ENCODE measurements at places on chromosomes 16 and 17.

- DNase-seq = no peak
Measured at GRCh38 chr17:69870751-69871199, 204.2 kb upstream of the KCNJ16 start.

GRCh38 chr17:76537578-76538280, at the start of gene CYGB:
Gene CYGB, minus strand, starts transcription at chr17:76537709. Its CDS starts 167 bp downstream, at chr17:76537542.
- no peak for DNase-seq

GRCh38 chr17:78255029-78255656, 23.7 kb downstream of the TMEM235 start:
- no peak for DNase-seq

- DNase-seq = no peak
Measured at GRCh38 chr17:34110315-34110714, 144.8 kb upstream of the CCL2 start.

DNA sequence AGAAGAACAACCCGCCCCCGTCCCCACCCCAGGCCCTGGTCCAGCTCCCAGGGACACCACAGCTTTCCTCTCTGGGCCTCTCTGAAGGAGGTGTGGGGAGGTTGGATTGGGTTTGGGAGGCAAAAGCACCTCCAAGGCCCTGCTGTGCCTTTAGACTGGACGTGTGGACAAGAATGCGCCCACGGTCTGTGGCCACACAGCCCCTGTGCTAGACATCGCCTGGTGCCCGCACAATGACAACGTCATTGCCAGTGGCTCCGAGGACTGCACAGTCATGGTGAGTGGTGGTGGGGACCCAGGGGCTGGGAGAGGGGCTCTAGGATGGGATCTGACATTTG, 3.0 kb downstream of the CORO1A start:
- no peak for DNase-seq

- no peak for DNase-seq
Measured at GRCh38 chr17:57113011-57113410, 28.0 kb downstream of the AKAP1 start.

- DNase-seq = no peak
Measured at GRCh38 chr17:2064520-2064971, 9.6 kb downstream of the HIC1 start.

GRCh38 chr17:42475121-42475520, 16.4 kb downstream of the ATP6V0A1 start:
- no peak for DNase-seq

- no peak for DNase-seq
Measured at GRCh38 chr16:10988164-10988803, 43.9 kb downstream of the CLEC16A start.

- DNase-seq = peak; percentile 16
Measured at GRCh38 chr17:35372846-35373533, 431 bp downstream of the SLFN11 start.

GRCh38 chr17:42406615-42407288, 16.3 kb downstream of the CAVIN1 start:
- no peak for DNase-seq

- no peak for DNase-seq
Measured at GRCh38 chr16:89269805-89270665, 52.5 kb downstream of the ZNF778 start.

DNA sequence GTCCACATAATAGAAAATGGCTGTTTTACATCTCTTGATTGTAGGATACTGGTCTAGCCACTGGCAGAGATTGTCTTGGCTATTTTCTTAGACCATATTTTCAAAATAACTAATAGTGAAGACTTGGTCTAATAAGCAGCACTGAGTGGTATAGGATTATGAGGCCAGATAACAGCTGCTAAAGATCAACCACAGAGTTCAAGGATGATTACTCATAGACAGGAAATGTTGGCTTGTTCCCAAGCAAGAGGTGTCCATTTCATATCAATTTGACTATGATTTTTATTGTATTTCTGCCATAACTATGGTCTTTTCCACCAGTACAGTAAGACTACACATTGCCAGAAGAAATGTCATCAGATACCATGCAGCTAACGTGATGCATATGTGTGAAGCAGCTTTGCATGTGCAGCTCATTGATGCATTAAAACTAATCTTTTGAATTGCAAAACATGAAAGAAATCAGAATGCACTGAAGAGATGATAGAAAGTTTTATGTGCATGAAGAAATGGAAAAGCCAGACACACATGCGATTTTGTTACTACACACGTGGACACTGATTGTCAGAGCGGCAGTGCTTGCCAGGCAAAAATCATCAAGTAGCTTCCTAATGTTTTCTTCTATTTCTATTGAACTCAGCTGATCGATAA, 693.3 kb downstream of the CDH11 start:
- DNase-seq = no peak

GRCh38 chr16:50657241-50657640, 23.9 kb downstream of the SNX20 start:
- no peak for DNase-seq

GRCh38 chr17:63998050-63998720, at the start of gene PRR29:
Gene PRR29, plus strand, starts transcription at chr17:63998351. Its CDS starts 14 bp downstream, at chr17:63998365.
- DNase-seq = peak; percentile 68

DNA sequence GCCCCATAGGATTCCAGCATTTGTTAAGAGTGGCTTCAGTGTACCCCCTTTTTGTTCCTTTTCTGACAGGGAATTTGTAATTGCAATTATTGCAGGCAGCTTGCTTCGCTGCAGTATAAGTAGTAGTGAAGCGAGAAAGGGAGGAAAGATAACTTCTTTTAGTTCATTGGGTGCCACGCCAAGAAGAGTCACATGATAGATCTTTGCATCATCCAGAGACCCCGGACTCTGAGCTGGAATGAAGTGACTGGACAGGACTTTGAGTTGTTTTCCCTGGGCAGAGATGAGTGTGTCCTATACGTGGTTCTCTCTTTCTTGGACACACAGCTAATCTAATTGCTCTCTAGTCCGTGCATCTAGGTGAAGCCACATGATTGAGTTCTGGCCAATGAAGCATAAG, 44.8 kb upstream of the PMFBP1 start:
- DNase-seq = no peak

- DNase-seq = peak; percentile 11
Measured at GRCh38 chr16:74667255-74667700, 601 bp upstream of the RFWD3 start.

DNA sequence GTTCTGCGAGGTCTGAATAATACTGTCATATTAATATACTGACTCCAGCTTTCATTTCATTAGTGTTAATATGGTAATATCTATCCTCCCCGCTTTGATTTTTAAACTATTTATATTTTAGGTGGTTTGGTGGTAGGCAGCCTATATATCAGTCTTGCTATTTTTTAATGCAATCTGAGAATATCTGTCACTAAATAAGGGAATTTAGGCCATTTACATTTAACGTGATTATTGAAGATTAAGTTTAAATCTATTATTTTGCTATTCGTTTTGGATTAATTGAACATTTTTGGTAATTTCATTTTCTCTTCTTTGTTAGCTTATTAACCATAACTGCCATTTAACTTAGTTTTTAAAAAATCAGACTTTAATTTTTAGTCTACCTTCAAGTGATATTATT, 247.7 kb upstream of the PMFBP1 start:
- no peak for DNase-seq

DNA sequence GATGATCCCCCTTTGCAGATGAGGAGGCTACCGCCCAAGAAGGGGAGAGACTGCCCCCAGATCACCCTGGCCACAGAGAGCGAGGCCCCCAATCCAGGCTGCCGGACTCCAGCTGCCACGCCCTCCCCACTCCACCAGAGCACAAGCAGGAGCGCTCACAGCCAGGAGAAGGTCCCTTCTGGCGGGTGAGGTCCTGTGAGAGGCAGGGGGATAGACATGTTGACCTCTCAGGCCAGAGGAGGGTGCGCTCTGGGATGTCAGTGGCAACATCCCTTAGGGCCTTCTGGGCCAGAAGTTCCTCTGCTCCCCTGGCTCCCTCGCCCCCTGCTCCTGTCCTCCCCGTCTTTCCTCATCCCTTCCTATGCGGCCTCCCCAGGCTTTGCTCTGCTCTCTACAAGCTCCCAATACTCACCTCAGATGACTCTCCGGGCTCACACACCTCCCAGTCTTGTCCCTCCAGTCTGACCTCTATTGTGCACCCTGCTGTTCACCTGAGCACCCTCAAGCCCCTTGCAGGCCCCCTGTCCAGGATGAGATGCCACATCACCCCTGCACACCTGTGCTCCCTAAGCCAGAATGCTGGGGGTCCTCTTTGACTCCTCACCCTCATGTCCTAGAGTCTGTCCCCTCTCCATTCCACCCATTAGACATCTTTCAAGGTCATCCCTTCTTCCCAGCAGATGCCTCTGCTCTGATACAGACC, 5.0 kb upstream of the NXPH3 start:
- no peak for DNase-seq

- DNase-seq = no peak
Measured at GRCh38 chr17:72967277-72967970, 125.1 kb downstream of the SLC39A11 start.

- DNase-seq = peak; percentile 76
Measured at GRCh38 chr17:82863941-82864712, 24.3 kb upstream of the ZNF750 start.

All from T-helper 9 cell (primary cell).